ENCODE measurements at places on chromosomes 16 and 17.

GRCh38 chr16:568401-569258, 1.1 kb upstream of the PIGQ start:
- DNase-seq = no peak

GRCh38 chr17:9878786-9879525, 26.1 kb downstream of the RCVRN start:
- DNase-seq = no peak

DNA sequence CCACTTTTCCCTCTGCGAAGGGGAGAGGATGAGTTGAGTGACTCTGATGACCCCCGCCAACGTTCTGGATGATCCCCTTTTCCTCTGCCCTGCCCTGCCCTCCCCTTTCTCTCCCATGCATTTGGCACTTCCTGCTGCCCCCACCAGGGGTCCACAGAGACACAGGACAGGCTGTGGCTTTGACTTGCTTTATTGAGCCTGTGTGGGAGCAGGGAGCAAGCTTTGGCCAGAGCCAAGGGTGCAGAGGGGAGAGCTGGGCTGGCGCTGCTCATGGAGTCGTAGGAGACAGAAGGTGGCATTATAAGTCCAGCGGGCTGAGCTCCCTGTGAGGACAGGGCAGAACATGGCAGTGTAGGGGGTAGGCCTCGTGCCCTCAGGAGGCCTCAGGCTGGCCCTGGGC, 1.6 kb downstream of the PPY start:
- DNase-seq = no peak

GRCh38 chr16:2149630-2150417, 1.4 kb downstream of the RAB26 start:
- DNase-seq = no peak

GRCh38 chr17:75636381-75637142, 3.3 kb downstream of the SMIM5 start:
- no peak for DNase-seq

GRCh38 chr16:48546774-48547173, 63.2 kb downstream of the N4BP1 start:
- no peak for DNase-seq

DNA sequence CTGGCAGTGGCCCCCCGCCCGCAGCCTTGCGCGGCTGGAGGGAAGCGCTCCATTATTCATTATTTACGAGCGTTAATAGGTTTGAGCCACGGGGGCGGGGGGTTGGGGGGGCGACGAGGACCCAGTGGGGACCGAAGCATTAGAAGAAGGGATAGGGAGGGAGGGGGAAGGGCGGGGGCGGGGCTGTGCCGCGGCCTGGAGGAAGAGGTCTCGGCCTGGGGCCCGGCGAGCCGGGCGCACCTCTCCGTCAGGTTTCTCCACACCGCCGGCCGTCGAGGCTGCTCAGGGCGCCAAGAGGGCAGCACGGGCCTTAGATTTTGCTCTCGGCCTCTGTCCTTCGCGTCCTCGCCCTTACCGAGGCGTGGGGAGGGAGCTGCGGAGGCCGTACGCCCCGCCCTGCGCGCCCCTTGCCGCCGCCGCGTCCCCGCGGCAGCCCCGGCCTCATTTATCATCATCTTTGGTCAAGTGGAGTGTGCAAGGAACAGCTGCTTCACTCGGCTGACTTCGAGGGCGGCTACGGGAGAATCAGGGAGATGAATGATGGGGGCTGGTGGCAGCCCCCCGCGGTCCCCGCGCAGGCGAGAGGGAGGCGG, 54.2 kb downstream of the SREBF1 start:
- DNase-seq = peak; percentile 12

- DNase-seq = no peak
Measured at GRCh38 chr17:42354956-42355843, 33.0 kb downstream of the STAT3 start.

DNA sequence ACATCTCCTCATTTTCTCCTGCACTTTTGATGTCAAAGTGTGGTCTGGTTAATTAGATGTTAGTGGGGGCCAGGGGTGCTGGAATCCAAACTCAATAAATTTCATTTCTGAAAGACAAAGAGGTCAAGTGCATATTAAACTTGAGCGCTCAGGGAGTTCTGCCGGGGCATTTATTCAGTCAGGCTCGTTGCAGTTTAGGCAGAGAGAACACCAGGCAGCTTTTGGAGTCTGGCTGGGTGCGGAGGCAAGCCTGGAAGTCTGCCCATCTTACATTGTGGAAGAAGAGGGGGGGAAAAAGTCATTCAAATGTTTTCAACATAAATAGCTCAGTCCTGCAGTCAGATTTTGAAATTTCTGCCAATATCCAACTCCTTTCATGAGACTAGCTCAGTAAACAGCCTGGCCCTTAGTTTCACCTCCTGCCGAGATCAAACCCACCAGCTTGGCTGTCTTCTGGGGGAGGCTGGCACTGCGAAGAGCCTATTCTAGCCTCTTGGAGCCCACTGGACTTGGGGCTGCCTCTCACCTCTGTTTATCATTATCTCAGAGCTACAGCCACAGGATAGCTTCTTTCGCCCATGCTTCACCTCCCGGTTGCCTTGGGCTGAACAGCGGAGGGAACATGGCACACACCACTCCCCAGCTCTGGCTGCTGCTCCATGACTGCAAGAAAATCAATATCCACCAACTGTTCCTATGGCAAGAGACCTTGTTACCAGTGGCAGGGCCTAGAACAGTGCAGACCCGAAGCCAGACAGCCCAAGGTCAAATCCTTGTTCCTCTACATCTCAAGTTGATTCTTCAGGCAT, 177.4 kb upstream of the CDH5 start:
- DNase-seq = no peak

DNA sequence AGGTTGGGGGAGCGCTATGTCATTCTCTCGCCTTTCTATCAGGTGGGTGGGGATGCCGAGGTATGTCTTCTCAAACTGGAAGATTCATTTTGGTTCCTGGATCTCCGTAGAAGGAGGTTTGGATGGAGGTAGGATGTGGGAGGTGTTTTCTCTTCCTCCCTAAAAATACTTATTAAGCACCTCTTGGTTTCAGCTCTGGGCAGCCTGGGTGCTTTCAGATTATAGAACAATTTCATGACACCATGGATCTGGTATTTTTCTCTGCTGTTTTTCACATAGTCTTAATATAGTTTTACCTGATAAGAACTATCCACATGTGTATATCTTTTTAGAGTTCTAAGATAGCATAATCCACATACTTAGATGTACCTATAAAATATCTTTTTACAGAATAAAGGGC, 92.9 kb downstream of the YPEL2 start:
- no peak for DNase-seq

- DNase-seq = no peak
Measured at GRCh38 chr17:61503961-61504360, 51.7 kb downstream of the TBX4 start.

DNA sequence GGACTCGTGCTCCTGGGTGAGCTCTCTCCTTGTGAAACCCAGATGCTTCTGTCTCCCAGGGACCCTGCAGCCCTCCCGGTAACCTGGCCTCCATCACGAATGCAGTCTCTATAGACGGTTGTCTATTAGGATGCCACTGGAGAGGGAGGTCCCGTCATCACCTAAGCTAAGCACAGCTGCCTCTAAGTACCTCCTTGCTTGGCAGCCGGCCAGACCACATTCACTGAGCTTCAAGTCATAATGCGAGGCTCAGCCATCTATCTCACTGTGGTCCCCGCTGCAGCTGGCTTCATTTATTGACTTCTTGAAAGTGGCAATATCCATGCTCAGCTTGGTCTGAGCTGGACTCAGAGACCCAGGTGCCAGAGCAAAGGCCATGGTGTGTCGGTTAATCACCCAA, 74.5 kb upstream of the HSBP1 start:
- no peak for DNase-seq

DNA sequence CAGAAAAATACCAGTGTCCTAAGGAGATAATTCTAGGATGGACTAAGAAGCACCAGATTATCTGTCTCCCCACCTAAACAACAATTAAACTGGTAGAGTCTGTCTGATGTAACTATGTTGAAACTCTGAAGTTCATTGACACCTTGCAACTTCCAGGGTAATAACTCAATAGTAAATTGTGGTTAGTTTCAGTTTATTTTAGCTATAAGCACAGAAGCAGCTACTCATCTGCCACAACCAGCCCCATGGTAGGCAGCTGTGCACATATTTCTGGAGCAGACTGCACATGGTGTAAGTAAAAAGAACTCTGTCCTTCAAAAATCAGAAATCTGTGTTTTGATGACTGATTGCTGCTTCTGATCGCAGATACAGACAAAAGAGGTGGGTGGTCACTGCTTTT, 852.1 kb downstream of the CDH11 start:
- DNase-seq = no peak
